ENCODE measurements at places on chromosomes 2 and 18.

DNA sequence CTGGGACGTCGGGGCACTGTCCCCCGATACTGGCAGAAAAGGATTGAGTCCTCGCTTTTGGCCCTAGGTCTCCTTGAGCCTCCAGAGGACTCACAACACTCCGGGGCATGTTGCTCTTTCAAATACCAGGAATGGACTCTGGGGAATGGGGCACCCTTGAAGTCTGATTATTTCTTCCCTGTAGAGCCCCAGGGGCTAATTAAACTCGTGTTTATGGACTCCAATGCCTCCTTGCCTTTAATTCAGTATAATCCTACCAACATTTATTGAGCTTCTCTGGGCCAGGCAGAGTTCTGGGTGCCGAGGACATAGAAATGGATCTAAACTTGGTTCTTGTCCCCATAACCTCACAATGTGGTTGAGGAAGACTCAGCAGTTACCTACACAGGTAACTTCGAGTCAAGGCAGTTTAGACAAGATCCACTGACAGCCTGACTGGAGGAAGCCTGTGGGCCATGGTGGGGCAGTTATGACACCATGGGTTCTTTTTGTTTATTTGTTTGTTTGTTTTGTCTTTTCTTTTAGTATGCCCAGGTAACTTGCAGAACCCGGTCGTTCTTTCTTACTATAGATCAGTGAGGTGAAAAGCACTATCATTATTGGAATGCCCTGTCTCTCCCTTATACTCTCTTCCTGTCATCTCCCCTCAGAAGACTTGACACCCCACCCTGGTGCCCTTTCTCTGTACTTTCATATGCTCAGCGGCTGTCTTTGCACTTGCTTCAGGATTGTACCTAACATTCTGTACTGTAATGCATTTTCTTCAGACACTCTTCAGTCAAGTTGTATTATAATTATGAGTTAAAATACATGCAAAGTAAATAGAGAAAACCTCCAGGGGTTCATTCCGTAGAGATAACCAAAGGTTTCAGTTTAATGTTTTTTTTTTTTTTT, 3.2 kb downstream of the CFLAR start:
- DNase-seq, result peak; percentile 27

GRCh38 chr2:219417374-219417773, 803 bp upstream of the DES start:
- no peak for DNase-seq

- no peak for DNase-seq
These were observed 2.1 kb downstream of the IL1RL1 start for GRCh38 chr2:102313471-102313870.

DNA sequence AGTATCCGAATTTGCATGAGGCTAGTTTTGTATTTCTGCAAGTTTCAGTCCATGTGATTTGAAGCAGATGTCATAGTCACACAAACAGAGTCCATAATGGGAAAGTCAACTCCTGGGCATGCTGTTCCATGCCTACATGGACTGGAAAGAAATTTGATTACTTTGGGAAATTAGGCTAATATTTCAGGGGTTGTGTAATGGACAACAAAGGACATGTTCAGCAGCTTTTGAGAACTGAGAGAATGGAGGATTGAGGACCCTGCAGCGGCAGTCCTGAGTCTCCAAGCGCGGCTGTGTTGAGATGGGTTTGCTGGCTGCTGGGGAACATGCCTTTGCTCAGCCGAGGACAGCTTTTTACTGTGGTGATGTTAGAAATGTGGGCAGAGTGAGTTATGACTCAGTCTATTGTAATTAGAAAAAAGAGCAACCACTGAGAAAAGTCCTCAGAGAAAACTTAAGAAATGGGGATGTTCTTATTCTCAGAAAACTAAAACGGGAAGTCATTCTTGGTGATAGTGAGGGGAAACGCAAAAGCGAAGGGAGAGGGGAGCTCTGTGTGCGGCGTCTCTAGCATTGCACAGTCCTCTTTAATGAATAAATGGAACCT, 149.2 kb downstream of the FAM210A start:
- DNase-seq, result peak; percentile 60

GRCh38 chr2:219701847-219702634, 74.6 kb downstream of the SLC4A3 start:
- DNase-seq, result no peak

DNA sequence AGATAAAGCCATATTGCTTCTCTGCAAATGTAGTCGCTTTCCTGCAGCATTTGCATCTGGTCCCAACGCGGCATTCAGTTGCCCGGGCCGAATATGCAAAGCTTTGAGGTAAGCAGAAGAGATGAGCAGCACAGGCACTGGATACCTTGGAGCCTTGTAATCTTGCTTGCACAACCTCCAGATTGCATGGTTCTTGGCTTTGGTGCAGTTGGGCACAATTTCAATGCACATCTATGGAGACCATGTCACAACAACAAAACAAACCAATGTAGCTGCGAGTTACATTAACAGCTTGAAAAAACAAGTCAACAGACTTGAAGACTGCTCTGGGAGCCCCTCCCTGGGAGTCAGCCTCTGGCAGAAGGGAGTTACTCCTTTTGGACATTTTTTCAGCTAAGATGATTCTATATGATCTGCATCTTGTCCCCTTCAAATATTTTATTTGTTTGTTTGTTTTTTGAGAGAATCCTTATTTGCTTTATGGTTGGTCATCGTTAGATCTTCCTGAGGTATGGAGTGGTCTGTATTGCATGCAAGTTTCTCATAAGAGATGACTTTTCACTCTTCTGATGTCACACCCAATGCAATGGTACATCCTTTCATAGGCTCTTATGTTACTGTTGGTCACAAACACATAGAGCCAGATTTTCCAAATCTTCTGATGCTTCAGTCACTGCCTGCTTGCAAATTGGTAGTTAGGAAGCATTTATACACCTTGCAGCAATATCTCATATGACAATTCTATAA, 113.5 kb downstream of the EFEMP1 start:
- no peak for DNase-seq

DNA sequence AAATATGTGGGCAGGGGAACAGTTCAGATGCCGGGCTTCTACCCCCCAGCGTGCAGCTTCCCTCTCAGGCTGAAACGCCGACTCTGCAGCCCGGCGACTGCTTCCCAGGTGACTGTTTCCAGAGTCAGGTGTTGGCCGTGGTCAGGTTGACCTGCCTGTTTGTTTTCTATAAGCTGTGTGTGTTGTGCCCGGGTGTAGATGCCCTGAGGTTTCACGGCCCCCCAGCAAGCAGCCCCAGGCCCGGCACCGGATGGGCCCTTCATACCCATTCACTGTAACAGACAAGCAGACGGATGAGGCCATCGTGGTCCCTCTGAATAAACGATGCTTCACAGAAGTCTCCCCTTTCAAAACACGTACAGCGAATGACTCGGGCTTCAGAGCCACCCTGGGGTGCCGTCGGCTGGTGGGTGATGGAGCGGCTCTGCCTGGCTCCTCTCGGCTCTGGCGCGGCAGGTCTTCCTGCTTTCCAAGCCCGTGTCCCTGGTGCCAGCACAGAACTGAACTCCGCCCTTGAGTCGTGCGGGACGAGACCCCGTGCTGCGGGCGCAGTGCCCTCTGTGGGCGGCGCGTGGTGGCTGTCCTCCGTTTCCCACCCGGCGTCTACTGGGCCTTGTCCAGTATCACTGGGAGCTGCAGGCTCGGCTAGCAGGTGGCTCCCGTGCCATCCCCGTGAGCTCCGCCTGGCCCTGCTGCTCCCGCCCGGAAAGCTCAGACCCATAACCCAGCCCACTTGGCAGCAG, 15.0 kb upstream of the KCNG2 start:
- no peak for DNase-seq

DNA sequence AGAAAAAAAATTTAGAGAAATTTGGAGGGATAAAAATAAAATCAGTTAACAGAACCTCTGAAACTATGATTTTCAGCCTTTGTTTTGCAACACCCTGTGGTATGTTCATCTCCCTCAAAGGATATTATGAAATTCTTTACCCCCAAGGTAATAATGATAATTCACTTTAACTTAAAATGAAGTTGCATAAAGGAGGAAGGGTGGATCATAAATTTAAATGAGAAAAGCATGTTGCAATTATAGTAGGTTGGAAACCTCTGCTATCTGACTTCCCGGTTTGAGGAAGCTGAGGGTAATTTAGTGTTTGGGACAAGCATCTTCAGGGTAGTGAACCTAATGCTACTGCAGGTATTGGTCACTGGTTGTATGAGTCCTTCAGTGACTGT, 102.9 kb downstream of the BABAM2 start:
- DNase-seq, result no peak

DNA sequence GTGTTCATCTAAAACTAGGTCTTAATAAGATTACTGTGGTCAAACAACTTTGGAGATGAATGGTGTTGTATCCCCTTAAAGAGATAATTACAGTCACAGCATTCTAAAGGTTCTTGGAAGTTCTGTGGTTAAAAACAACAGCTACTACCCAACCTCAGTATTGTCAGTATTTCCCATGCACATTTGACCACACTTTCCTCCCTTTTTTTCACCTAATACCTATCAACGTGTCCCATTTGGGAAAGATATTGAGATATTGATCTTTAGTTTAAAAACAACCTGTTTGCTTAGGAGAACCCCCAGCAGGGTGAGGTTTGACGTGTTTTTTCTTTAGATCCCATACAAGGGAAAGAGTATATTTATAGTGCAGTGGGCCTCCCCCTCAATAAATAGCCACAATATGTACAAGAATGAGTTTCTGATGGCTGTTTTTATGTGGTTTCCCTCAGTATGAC, 65.6 kb downstream of the WDR7 start:
- no peak for DNase-seq

- DNase-seq, result no peak
These were observed 1674.5 kb upstream of the LRRTM1 start for GRCh38 chr2:81979086-81979485.

DNA sequence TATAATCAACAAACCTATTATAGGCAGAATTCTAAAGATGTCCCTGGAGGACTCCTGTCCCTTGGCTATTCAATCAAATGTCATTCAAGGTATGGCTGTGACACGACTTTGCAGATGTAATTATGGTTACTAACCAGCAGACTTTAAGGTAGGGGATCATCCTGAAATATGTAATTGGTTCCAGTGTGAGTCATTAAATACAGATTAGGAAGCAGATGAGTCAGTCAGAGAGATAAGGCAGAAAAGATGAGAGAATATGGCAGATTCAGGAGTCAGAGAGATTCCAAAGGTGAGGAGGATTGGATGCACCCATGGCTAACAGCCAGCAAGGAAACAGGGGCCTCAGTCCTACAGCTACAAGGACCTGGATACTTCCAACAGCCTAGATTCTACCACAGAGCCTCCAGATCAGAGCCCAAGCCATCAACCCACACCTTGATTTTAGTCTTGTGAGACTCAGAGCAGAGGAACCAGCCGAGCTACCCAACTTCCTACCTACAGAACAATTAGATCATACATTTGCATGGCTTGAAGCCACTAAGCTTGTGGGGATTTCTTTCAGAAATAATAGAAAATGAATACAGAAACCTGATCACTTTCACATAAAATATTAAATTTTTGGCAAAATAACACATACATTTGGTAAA, 11.2 kb upstream of the PROM2 start:
- DNase-seq, result no peak

DNA sequence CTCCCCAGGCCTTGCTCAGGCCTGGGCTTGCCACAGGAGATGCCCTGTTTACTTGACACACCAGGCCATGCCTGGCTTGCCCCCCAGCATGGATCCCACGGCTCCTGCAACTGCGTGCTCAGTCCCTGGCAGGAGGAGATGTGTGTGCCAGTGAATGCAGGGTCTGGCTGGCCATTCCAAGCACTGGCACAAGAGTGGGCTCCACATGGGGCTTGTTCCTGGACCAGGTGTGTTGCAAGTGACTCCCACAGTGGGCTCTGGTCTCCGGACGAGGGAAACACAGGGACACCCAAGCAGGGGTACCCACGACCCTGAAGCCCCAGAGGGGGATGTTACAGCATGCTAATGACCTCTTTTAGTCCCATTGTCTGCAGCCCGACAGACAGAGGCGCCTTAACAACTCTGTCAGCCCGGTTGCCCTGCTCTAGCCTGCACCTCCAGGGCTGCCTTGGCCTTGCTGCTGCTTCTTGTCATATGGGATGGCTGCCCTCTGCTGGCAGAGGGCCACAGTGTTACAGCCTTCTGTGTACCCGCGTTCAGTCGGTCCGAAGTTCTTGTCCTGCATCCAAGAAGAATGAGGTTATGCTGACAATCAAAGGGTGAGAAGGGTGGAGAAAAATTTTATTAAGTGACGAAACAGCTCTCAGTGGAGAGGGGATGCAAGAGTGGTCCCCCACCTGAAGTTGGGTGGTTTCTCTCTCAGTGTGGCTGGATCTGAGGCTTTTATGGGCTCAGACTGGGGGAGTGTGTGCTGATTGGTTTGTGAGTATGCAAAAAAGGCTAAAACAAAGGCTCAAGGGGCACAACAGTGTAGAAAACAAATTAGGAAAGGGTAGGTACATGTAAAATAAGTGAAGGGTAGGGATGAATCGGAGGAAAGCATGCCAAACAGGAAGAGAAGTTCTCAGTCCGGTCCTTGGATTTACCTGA, 180.4 kb downstream of the MBD5 start:
- DNase-seq, result peak; percentile 23

Data from stimulated activated CD4-positive, alpha-beta T cell treated with anti-CD3 and anti-CD28 coated beads, Interleukin-4, amount 100 ng/mL, for 24 hours (primary cell).